GM04504 (cell line): ENCODE measurements at places on chromosomes 1 and 21.

DNA sequence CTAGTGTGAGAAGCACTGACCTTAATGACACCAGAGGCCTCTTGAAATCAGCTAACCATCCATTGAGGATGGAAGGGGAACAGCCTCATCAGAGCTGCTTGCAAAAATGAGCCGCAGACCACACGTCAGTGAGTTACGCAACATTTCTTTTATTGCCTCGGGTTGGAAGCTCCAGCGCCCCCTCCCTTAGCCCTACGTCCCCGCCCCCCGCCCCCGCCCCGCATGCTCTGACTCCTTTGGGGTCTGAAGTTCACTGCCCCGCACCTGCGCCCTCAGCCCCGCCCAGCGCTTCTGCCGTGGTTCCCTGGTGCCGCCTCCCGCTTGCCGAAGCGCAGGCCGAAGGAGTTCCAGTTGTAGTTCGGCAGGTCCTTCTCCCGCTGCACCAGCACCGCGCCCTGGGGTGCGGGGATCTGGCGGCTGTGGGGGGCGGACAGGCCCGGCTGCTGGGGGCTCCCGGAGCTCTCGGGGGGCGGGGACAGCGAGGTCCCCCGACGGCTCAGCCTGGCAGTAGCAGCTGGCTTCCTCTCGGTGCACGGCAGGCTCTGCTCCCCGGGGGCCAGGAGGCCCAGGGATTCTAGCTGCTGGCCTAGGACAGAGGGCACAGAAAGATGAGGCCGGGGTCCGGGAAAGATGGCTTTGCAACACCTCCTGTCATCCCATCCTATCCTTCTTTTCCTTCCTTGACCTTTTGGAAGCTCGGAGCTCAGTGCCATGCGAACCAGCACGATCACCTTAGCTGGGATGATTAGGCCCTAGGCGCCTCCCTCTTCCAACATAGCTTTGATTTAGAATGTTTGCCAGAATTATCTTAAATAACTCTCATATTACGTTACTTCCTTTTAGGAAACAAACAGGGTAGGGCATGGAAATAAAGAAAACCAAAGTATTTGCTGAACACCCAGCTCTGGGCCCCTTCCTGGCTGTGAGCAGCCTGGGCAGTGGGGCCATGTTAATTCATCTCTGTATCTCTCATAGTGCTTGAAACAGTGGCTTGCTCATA lies 5.8 kb downstream of the KISS1 start:
- DNase-seq: no peak

- no peak for DNase-seq
These were observed 19.9 kb downstream of the ZNF648 start for GRCh38 chr1:182041615-182042014.

DNA sequence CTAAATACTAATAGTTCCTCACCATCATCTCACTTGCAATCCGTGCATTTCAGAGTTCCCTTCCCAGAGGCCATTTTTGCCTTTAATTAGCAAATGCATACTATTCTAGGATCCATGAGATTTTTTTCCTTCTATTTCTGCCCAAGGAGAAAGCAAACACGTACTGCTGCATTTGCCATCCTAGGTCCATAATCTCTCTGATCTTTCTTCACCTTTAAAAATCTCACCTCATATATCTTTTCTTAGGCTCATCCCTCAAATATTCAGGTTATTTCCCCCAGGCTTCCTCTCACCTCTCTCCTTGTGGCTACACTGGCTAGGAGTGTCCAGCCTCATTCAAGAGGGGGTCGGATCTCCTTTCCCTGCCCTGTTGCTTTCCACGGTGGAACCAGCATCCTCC lies 338.6 kb downstream of the SETD4 start:
- DNase-seq: no peak

- DNase-seq: peak; percentile 90
These were observed 254.0 kb upstream of the RUNX1 start for GRCh38 chr21:35303085-35303484.

DNA sequence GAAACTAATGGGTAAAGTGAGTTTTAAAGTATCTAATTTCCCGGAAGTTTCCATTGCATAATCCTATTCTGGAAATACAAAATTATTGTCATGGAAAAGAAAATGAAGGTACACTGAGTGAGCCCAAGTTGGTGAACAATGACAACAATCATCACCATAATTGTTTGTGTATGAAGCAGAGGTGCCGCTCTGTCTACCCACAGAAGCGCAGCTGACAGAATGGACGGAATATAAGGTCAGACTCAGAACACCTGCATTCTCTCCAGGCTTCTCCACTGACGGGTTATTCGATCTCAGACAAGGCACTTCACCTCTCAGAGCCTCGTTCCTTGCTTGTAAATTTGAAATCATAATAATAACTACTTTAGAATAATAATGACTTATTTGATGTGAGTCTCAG lies 99.1 kb upstream of the NGF start:
- no peak for DNase-seq

- no peak for DNase-seq
These were observed 55.5 kb downstream of the GADD45A start for GRCh38 chr1:67740543-67740942.

GRCh38 chr1:1153874-1154273 lies 19.8 kb upstream of the TTLL10 start:
- no peak for DNase-seq

DNA sequence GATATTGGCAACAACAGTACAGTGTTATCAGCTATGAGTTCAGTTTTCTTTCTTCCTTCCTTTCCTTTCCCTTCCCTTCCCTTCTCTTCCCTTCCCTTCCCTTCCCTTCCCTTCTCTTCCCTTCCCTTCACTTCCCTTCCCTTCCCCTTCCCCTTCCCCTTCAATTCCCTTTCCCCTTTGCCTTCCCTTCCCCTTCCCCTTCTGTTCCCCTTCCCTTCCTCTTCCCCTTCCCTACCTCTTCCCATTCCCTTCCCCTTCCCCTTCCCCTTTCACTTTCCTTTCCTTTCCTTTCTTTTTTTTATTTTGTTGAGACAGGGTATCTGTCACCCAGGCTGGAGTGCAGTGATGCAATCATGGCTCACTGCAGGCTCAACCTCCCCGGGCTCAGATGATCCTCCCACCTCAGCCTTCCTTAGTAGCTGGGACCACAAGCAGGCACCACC lies 72.3 kb upstream of the CAPZB start:
- no peak for DNase-seq

- DNase-seq: peak; percentile 63
These were observed 17.2 kb downstream of the CTNNBIP1 start for GRCh38 chr1:9892563-9893528.

DNA sequence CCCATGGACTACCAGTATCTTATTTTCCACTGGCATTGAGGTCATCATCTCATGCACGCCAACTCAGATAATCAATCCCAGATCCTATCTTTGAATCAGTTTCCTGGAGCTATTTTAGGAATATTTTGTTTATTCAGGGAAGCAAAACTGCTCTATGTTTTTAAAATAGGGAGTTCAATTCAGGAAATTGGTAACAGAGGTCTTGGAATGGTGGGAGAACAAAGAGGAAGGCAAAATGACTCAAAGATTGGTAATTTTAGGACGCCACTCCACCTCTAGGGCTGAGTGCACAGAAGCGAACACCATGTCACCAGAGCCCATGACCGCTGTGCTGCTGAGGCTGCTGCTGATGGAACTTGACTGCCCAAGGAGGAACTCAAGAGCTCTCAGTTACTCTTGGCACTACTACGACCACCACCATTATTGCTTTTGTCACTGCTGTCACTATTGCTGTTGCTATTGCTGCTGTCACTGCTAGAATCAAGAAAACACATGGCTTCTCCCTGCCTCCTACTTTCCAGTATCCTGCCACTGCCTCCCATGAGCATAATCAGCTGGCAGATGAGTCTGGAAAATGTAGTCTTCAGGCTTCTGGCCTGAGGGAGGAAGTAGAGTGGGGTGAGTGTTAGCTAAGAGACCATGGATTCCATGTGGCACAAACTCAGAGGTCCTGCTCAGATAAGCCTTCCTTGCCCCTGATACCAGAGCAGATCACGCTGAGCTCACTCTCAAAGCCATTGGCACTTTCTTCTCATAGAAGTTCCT lies 71.6 kb upstream of the CNIH3 start:
- no peak for DNase-seq

GRCh38 chr1:86156566-86157455 lies at the start of gene COL24A1:
COL24A1 (minus strand) TSS chr1:86156772; CDS start chr1:86156396, 376 bp downstream.
- DNase-seq: no peak

DNA sequence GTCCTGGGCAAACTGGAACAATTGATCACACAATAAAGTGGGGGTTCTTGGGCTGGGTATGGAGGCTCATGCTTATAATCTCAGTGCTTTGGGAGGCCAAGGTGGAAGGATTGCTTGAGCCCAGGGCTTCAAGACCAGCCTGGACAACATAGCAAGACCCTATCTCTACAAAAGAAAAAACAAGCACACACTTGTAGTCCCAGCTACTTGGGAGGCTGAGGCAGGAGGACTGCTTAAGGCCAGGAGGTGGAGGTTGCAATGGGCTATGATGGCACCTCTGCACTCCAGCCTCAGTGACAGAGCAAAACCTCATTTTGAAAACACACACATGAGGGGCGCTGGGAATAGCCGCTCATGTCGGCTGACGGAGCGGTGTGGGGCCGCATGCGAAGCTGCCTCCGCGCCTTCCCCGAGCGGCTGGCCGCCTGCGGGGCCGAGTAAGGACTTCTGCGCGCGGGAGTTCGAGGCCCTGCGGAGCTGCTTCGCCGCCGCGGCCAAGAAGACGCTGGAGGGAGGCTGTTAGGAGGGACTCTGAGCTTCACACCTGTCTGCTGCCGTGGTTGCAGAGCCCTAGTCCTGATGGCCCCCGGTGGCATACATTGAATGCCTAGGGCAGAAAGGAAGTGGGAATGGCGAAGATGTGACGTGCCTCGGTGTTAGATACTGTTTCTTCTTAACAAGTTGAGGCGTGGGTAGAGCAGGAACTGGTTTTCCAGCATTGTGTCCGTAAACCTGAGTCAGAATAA lies 59.5 kb downstream of the ACBD3 start:
- DNase-seq: no peak

DNA sequence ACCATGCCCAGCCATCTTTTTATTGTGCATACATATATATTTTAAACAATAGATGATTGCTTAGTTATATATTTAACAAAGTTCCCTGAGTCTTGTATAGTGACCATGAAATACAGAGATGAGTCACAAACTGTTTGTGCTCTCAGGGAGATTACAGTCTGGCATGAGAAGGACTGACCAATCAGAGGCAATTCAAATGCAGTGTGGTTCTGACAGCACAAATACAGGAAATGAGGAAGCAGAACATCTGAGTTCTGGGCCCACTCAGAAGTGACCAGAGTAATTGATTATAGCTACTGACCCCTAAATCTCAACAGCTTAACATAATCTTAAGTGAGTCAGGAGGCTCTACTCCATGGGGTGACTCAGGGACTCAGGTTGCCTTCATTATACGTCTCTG lies 534.5 kb downstream of the OMA1 start:
- no peak for DNase-seq

DNA sequence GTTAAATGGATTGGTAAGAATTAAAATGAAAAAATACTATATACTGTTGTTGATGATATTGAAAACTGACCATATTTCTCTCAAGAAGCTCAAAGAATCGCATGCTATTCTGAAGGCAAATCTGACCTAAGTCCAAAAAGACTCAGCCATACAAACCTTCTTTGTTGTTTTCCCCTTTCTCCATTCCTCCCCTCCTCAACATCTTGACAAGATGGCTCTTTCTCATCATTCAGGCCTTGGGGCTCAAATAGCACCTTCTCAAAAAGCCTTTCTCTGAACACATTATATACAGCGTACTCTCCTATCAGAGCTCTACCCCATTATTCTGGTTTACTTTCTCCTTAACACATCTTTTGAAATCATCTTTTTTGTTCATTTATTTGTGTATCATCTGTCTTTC lies 17.2 kb downstream of the COLGALT2 start:
- no peak for DNase-seq

DNA sequence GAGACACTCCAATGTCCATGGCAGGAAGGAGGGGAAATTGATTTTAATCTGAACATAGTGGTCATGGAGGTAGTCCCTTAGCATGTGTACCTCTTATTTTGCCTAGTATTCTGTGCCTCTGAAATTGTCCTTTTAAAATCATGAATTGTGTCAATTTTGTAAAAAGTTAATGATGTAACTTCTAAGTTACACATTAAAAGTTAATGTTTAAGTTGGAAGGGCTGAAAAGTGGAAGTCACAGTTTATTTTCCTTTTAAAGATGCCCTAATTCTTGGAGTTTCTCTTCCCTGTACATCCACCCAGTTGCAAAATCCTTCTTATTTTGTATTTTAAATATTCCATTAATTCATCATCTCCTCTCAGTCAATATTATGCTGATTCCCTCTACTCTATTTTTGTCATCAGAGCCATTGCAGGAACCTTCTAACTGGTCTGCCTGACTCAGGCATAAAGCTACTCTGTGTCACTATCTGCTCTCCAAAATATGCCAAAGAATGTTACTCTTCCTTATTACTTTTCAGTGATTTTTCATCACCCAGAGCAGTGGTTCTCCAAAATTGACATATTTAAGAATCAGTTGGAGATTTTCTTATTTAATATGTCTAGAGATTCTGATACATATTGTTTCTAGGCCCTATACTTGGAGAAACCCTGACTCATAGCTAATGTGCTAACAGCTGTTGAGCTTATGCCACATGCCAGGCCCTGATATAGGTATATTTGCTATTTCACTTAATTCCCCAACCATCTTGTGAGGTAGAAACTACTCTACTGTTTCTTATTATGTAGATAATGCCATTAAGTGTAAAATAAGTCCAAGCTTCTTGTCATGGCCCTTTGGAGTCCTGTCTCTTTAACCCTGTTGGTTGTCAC lies 5.1 kb downstream of the HOOK1 start:
- DNase-seq: no peak

GRCh38 chr1:241079047-241079446 lies 278.0 kb downstream of the RGS7 start:
- DNase-seq: no peak

DNA sequence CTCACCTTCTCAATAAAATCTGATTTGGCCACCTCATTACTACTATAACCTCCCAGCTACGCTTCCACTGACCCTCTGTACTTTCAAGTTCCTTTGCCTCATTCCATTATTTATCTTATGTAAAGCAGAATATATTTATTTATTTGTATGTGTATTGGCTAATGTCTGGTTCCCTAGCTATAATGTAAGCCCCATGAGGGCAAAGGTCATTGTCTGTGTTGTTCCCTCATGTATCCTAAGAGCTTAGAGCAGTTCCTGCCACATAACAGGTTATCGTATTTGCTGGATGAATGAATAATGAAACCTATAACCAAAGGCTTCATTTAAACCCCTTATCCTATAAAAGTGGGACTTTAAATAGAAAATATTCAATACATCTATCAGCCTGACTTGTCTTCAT lies 77.9 kb upstream of the DPT start:
- no peak for DNase-seq

DNA sequence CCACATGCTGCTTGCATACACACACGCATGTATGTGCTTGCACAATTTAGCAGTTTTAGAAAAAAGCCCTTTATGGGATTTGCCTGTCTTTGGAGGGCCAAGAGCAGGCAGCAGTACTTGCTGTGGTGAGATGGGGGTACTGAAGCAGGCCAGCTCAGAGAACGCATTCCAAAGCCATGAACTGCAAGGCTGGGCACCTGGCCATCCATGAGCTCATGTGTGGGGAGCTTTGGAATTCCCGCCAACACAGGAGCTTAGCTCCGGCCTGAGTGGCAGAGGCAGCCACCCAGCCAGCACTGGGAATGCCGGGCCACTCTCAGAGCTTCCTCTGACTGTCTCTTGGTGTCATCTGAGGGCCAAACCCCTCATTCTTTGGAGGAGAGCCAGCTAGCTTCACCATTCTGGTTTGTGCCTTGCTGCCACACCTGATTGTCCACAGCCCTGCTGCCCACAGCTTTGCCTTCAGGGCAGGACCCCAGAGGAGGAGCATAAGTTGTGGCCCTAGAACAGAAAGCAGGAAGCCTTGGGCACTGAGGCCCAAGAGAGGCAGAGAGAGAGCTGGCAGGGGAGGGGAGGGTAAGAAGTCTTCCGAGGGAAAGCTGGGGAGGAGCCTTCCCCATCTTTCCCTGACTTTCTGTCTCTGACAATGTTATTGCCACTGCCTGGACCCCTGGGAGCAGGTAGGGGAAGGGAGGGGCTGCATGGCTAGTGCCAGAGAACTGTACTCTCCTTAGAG lies 92.1 kb upstream of the POU3F1 start:
- peak; percentile 95 for DNase-seq
